Sigmoid colon (tissue), 7 donors: ENCODE measurements at places on chromosomes 12 and 14. TPM values are rescaled to one million over a fixed set of nuclear protein-coding genes. Genes with fewer than 3 reads are reported as not detected.

- DNase-seq: no peak
Observed at GRCh38 chr12:116647813-116648212, 88.6 kb downstream of the MAP1LC3B2 start.

- DNase-seq: no peak
Observed at GRCh38 chr12:62252576-62252975, 7.6 kb upstream of the USP15 start.

- DNase-seq: no peak
Observed at GRCh38 chr12:117101953-117102799, 3.0 kb upstream of the TESC start.

DNA sequence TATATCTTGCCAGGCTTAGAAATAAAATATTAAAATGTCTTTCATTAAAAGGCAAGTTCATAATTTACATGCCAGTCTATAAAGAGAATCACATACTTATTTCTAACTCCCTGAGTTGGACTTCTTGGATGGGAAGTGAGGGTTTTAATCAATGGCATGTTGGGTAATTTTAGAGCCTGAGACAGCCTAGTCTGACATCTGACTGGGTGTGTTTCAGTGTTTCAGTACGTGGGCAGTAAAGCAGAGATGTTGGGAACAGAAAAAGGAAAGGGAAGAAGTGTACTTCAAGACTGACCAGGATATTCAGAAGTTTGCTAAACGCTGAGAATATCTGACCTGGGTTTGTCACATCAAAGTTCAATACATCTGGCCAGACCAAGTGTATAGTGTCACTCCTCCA lies 171.8 kb downstream of the BTG1 start:
- DNase-seq: no peak

GRCh38 chr14:50826681-50827080 lies 4.3 kb downstream of the NIN start:
- no peak for DNase-seq

The ARID4A gene
- total RNA-seq: 26.0 TPM

The PTPRR gene
- total RNA-seq: 4.2 TPM
